ENCODE measurements at places on chromosomes 11 and 22. TPM values are rescaled to one million over a fixed set of nuclear protein-coding genes. Genes with fewer than 3 reads are reported as not detected.

TMEM191C gene
- 0.57 TPM for total RNA-seq

DNA sequence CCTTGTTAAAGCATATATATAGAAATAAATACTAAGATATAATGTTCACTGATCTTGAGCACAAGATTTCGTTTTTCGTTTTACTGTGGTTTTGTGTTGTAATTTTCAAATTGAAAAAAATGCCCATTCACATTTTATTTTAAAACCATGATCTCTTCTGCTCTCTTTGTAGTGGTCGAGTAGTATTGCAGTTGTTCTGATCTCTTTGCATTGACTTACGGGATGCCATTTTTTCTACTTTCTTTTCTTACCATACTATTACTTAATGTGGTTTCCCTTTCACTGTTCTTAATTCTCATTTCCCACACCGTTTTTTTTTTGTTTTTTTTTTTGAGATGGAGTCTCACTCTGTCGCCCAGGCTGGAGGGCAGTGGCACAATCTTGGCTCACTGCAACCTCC, 289.6 kb downstream of the DYNC2H1 start:
- H3K4me3 ChIP-seq = no peak overlapping the region
- H3K27ac ChIP-seq = no peak overlapping the region
- no peaks in the 10 kb centered on the region for H3K27me3 ChIP-seq
- no peak for DNase-seq
- H3K4me1 ChIP-seq = no peaks in the 10 kb centered on the region

DNA sequence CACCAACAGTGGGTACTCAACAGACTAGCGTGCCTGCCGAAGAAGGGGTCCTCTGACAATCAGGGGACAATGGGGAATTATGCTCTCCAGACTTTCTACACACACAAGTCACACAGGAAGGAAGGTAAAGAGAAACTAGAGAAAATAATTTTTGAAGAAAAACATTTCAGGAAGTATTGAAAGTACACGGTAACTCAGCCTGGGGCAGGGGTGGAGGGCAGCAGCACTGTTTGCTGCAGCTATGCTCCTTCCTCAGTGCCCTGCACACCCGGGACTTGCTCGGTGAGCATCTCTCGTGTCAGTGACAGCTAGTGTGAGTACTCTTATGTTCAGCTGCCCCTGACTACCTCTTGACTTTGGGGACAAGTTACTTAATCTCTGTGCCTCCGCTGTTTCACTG, 18.0 kb upstream of the APOA1 start:
- H3K27me3 ChIP-seq = no peaks in the 10 kb centered on the region
- H3K27ac ChIP-seq = no peak overlapping the region
- no peak for DNase-seq
- H3K4me1 ChIP-seq = peaks cover 8% of the 10 kb centered on the region
- no peak overlapping the region for H3K4me3 ChIP-seq
- peaks cover 17% of the 10 kb centered on the region for H3K36me3 ChIP-seq

DNA sequence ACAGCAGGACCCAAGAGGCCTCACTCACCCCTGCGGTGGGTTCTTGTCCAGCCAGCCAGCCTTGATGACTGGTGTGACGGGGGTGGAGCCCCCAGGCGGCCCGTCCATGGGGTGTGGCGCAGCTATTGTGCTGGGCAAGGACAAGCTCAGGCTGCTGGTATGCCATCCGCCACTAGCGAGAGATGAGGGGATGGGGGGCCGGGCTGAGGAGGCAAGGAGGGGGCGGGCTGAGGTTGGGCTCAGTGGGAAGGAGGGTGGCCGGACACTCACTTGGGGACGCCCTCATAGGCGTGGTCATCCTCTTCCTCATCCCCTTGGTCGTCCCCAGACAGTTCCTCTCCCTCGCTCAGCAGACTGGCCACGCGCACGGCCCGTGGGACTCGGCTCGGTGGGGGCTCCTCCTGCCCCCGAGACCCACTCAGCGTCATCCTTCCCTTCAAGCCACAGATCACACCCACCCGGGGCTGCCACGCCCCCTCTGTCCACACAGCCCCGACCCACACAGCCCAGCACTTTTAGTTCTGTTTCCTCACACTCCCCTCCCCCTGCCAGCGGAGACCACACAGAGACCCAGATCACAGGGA, 38.0 kb upstream of the PDE2A start:
- no peak overlapping the region for H3K4me3 ChIP-seq
- DNase-seq = peak; percentile 62
- no peaks in the 10 kb centered on the region for H3K27me3 ChIP-seq
- H3K27ac ChIP-seq = peak overlapping the region; percentile 20
- peaks cover 5% of the 10 kb centered on the region for H3K36me3 ChIP-seq

GRCh38 chr11:57763568-57763967, 2.0 kb downstream of the CTNND1 start:
- peak overlapping the region; percentile 84 for H3K4me3 ChIP-seq
- H3K4me1 ChIP-seq = peaks cover 47% of the 10 kb centered on the region
- no peaks in the 10 kb centered on the region for H3K36me3 ChIP-seq
- H3K27ac ChIP-seq = peak overlapping the region; percentile 96
- DNase-seq = no peak
- H3K27me3 ChIP-seq = no peaks in the 10 kb centered on the region

KRTAP5-11 gene
- total RNA-seq = not detected

DNA sequence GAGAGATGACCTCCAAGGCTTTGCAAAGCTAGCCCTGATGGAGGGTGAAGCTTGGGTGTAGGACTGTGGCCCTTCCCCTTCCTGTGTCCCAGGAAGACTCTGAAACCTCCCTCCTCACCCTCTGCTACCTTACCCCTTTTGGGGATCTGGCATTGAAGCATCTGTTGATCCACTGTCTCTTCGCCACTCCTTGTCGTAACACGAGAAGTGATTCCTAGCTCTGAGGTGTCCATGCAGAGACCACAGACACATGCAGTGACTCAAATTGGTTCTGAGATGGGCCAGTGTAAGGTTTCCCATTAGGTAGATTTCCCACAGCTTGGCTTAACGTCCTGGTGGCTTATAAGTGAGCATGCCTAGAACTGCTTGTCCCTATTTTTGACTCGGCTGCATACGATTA, 101.4 kb downstream of the ZBTB16 start:
- peak overlapping the region; percentile 93 for H3K27ac ChIP-seq
- peaks cover 97% of the 10 kb centered on the region for H3K4me1 ChIP-seq
- no peak for DNase-seq
- H3K4me3 ChIP-seq = peak overlapping the region; percentile 1

- no peak overlapping the region for H3K4me3 ChIP-seq
- no peaks in the 10 kb centered on the region for H3K27me3 ChIP-seq
- peaks cover 54% of the 10 kb centered on the region for H3K4me1 ChIP-seq
- H3K36me3 ChIP-seq = no peaks in the 10 kb centered on the region
Measured at GRCh38 chr22:33909075-33909458, 11.2 kb downstream of the LARGE1 start.

DNA sequence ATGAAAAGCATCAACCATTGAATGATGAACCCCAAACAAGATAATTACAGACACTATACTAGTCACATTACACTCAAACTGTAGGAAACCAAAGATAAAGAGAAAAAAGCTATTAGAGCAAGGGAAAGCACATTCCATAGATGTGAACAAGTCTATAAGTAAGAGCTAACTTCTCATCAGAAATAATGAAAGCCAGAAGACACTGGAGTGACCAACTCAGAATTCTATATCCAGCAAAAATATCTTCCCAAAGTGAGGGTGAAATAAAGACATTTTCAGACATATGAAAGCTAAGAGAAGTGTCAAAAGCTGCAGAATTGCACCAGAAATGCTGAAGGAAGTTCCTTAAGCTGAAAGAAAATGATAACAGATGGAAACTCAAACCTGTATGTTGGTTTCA, 17.3 kb downstream of the FCHSD2 start:
- no peak overlapping the region for H3K27ac ChIP-seq
- H3K4me1 ChIP-seq = peaks cover 9% of the 10 kb centered on the region

DNA sequence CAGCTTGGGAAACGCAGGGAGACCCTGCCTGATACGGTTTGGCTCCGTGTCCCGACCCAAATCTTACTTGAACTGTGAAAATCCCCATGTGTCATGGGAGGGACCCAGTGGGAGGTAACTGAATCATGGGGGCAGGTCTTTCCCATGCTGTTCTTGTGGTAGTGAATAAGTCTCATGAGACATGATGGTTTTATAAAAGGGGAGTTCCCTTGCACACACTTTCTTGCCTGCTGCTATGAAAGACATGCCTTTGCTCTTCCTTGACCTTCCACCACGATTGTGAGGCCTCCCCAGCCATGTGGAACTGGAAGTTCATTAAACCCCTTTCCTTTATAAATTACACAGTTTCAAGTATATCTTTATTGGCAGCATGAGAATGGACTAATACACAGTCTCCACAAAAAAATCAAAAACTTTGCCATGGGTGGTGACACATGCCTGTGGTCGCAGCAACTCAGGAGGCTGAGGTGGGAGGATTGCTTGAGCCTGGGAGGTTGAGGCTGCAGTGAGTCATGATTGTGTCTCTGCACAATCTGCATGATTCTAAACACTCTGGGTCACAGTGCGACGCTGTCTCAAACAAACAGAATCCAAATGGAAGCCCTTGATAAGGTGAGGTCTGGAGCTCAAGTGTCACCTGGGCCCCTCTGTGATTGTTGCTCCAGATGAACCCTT, 34.9 kb downstream of the SYN3 start:
- H3K4me3 ChIP-seq = no peak overlapping the region
- H3K27me3 ChIP-seq = peaks cover 23% of the 10 kb centered on the region
- H3K27ac ChIP-seq = no peak overlapping the region
- H3K4me1 ChIP-seq = no peaks in the 10 kb centered on the region

DNA sequence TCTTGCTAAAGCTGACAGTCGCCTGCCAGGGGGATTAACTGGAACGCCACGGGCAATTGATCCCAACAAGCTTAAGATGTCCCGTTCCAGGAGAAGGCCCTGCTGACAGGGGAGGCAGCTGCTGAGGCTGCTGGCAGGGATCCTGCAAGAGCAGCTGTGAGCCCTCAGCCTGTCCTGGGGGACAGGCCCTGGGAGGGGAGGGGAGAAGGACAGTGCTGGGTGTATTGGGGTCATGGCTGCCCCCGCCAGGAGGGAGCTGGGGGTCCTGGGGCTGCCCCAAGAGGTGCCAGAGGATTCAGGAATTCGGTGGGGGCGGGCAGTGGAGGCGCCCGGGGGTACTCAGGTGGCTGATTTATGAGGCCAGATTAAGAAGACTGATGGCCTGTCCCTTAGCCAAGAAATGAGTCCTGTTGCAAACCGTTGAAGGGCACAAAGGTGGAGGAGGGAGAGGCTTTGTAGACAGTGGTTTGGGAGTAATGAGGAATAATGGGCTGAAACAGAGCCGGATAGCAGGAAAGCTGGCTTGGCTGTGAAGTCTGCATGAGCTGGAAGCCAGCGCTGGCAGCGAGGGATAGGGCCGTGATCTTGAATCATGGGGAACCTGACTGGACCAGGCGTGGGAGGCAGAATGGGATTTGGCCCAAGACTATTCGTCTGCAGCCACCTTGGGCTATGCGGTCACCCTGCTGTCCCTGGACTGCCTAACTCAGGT, 133.5 kb downstream of the CACNA1I start:
- H3K4me3 ChIP-seq = no peak overlapping the region
- peak; percentile 38 for DNase-seq
- H3K36me3 ChIP-seq = no peaks in the 10 kb centered on the region

GRCh38 chr11:106197438-106197837, 120.0 kb downstream of the AASDHPPT start:
- H3K27me3 ChIP-seq = no peaks in the 10 kb centered on the region
- H3K36me3 ChIP-seq = no peaks in the 10 kb centered on the region
- H3K4me3 ChIP-seq = no peak overlapping the region

LRRC56 gene
- 0.20 TPM for total RNA-seq

DNA sequence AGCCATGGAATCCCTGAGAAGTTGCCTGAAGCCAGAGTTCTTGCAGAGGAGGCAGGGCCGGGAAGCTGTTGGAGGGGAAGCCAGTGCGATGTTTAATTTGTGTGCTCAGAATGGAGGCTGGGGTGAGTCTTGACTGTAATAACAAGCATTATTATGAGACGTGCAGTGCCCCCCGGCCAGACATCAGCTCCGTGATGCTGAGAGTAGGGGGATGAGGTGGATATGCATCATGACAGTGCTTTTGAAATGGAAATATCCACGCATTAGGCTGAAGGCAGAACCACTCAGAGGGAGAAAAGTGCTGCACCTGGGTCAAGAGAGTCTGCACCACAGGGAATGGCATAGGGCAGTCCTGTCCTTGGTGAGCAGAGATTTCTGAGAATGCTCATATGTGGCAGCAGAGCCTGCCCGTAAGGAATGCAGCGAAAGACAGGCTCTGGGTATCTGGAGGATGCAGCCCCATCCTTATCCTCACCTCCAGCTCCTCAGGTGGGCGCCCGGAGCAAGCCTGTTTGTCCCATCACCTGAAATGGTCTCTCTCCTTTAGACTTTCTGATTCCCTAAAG, 37.6 kb upstream of the SEZ6L start:
- no peaks in the 10 kb centered on the region for H3K4me1 ChIP-seq
- H3K27ac ChIP-seq = no peak overlapping the region

DNA sequence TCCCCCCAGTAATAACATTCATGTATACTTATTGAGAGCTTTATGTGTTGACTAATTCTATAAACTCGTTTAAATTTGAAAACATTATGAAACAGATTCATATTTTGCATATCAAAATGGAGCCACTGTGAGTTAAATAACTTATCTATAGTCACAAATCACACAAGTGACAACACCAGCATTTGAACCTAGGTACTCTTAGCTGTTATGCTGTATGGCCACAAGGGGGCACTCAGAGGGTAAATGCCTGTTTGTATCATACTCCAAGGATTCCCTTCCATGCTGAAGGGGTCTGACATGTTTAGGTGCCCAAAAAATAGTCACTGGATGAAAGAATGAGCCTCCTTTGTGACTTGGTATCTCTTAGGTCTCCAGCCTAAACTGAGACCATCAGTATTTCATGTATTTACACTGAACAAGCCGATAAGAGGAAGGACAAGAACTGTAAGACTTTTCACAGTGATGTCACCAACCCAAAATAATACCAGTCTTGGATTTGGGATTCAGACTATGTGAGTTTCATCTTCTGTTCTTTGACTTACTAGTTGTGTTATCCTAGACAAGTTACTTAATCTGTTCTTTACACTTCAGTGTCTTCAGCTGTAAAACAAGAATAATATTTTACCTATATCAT, 12.2 kb upstream of the OR52D1 start:
- no peak overlapping the region for H3K4me3 ChIP-seq
- DNase-seq = peak; percentile 38
- H3K27ac ChIP-seq = no peak overlapping the region
- no peaks in the 10 kb centered on the region for H3K27me3 ChIP-seq
- H3K4me1 ChIP-seq = no peaks in the 10 kb centered on the region
- H3K36me3 ChIP-seq = no peaks in the 10 kb centered on the region

- no peak for DNase-seq
- H3K36me3 ChIP-seq = peaks cover 7% of the 10 kb centered on the region
- no peaks in the 10 kb centered on the region for H3K27me3 ChIP-seq
Measured at GRCh38 chr22:21907638-21908522, 40.4 kb upstream of the MAPK1 start.

- H3K4me1 ChIP-seq = peaks cover 25% of the 10 kb centered on the region
- H3K4me3 ChIP-seq = peak within 1 kb of the TSS; percentile 63
- peak within 1 kb of the TSS; percentile 81 for H3K27ac ChIP-seq
- DNase-seq = peak; percentile 61
Measured at GRCh38 chr11:67056267-67057204, at the start of gene RHOD. Gene RHOD, plus strand, starts transcription at chr11:67056847. Its CDS starts 56 bp downstream, at chr11:67056903.

- no peak overlapping the region for H3K27ac ChIP-seq
- DNase-seq = no peak
- no peaks in the 10 kb centered on the region for H3K36me3 ChIP-seq
- no peaks in the 10 kb centered on the region for H3K27me3 ChIP-seq
Measured at GRCh38 chr11:110524238-110524637, 94.5 kb downstream of the FDX1 start.

All from heart right ventricle (tissue), 16 donors.